ENCODE measurements at places on chromosomes 7 and 10. TPM values are rescaled to one million over a fixed set of nuclear protein-coding genes. Genes with fewer than 3 reads are reported as not detected.

The PDE1C gene
- total RNA-seq = 0.83 TPM

The EZH2 gene
- total RNA-seq = 16.7 TPM

The HDAC9 gene
- total RNA-seq = 19.9 TPM

The LBX1 gene
- total RNA-seq = not detected

The CYP2C19 gene
- total RNA-seq = not detected

The RARRES2 gene
- not detected for total RNA-seq

The CALHM3 gene
- total RNA-seq = not detected

The C7orf33 gene
- not detected for total RNA-seq

The PLAC9 gene
- total RNA-seq = not detected

The AP4M1 gene
- 15.9 TPM for total RNA-seq

The AZGP1 gene
- total RNA-seq = 1.1 TPM

The OR6B1 gene
- not detected for total RNA-seq

The PDE6C gene
- not detected for total RNA-seq

The TAS2R41 gene
- total RNA-seq = not detected

The SEMA3E gene
- total RNA-seq = 6.8 TPM

The MKX gene
- not detected for total RNA-seq

The MMRN2 gene
- total RNA-seq = 0.08 TPM

The SHOC2 gene
- 20.3 TPM for total RNA-seq

The CNTNAP2 gene
- total RNA-seq = not detected

The ZPBP gene
- not detected for total RNA-seq

The DLX6 gene
- total RNA-seq = 1.5 TPM

The NDUFB2 gene
- total RNA-seq = 230 TPM

The DNAJB6 gene
- total RNA-seq = 132 TPM

The TUBB8 gene
- not detected for total RNA-seq

The TMEM176B gene
- 0.63 TPM for total RNA-seq

The PAOX gene
- total RNA-seq = 1.0 TPM

The SLC18A2 gene
- 0.11 TPM for total RNA-seq

The C10orf143 gene
- 0.08 TPM for total RNA-seq

The TFEC gene
- total RNA-seq = not detected

The CPED1 gene
- total RNA-seq = 6.2 TPM

The EGR2 gene
- 0.63 TPM for total RNA-seq

The NXPH1 gene
- total RNA-seq = not detected

The OR2A1 gene
- total RNA-seq = not detected

Measured in SK-MEL-5 (cell line).